ENCODE measurements at places on chromosomes 11 and 22. TPM values are rescaled to one million over a fixed set of nuclear protein-coding genes. Genes with fewer than 3 reads are reported as not detected.

The TUB gene
- 8.9 TPM for polyA plus RNA-seq

The YPEL4 gene
- 4.2 TPM for polyA plus RNA-seq

The SYCE3 gene
- polyA plus RNA-seq = 183 TPM

The CAPN5 gene
- 62.3 TPM for polyA plus RNA-seq

The SLC6A5 gene
- polyA plus RNA-seq = 2.1 TPM

The SLC22A12 gene
- not detected for polyA plus RNA-seq

The PARVB gene
- polyA plus RNA-seq = 27.5 TPM

The GDPD4 gene
- polyA plus RNA-seq = 11.9 TPM

GRCh38 chr22:17742527-17742902 is 31.8 kb downstream of the BID start:
- DNase-seq = peak; percentile 79

GRCh38 chr22:48800886-48801607 is 1026.6 kb downstream of the BRD1 start:
- DNase-seq = no peak

DNA sequence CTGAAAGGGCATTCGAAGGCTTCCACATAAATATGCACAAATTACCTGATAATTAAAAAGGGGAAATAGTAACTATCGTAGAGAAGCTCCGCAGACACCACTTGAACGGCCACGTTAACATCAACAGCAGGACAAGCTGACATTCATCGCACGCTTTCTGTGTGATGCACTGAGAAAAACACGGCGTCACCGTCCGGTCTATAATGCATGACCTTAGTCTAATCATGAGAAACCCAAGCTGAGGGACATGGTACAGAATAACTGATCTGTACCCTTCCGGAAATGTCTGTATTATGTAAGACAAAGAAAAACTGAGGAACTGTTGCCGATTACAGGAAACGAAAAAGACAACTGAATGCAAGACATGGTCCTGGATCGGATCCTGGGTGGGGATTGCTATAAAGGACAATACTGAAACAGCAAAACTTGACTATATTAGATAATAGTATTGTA is 678 bp upstream of the RANGAP1 start:
- peak; percentile 46 for DNase-seq

DNA sequence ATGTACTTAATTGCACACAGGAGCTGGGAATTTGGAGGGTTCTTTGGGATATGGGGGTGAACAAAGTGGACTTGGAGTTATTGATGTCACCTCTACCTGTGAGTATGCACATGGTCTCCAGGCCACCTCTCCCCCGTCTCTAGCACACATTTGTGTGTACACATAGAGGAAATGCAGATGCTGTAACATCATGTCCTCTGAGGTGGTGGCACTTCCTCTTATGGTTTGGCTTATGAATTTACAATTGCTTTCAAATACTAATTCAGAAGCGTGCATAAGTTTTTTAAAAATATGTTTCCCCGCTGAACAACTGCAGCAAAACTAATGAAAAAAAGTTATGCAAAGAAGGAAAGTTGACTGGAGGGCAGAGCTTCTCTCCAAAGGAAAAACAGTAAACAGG is 152.0 kb upstream of the TENM4 start:
- DNase-seq = no peak

- DNase-seq = no peak
Observed at GRCh38 chr11:108346451-108346850, 120.9 kb downstream of the C11orf65 start.

GRCh38 chr11:121383716-121384115 is 68.4 kb upstream of the SORL1 start:
- DNase-seq = no peak

- DNase-seq = no peak
Observed at GRCh38 chr11:17381156-17381555, 7.3 kb downstream of the KCNJ11 start.

DNA sequence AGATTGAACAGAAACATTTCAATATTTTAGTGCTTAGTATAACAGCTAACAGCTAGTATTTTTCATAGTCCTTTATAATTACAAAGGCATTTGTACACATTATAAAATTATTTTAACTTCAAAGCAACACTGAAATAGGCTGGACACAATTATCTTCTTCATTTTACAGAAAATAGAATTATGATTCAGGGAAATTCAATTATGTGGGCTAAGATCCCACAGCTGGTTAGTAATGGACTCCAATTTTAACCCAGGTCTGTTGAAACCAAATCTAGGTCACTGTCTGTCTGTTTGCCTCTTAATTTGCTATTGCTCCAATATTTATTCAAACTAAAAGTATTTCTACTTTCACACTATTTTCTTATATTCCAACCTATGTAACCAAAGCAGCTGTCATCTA is 154.1 kb upstream of the CTSC start:
- no peak for DNase-seq

GRCh38 chr11:44398266-44399030 is 88.5 kb upstream of the ALX4 start:
- DNase-seq = no peak

DNA sequence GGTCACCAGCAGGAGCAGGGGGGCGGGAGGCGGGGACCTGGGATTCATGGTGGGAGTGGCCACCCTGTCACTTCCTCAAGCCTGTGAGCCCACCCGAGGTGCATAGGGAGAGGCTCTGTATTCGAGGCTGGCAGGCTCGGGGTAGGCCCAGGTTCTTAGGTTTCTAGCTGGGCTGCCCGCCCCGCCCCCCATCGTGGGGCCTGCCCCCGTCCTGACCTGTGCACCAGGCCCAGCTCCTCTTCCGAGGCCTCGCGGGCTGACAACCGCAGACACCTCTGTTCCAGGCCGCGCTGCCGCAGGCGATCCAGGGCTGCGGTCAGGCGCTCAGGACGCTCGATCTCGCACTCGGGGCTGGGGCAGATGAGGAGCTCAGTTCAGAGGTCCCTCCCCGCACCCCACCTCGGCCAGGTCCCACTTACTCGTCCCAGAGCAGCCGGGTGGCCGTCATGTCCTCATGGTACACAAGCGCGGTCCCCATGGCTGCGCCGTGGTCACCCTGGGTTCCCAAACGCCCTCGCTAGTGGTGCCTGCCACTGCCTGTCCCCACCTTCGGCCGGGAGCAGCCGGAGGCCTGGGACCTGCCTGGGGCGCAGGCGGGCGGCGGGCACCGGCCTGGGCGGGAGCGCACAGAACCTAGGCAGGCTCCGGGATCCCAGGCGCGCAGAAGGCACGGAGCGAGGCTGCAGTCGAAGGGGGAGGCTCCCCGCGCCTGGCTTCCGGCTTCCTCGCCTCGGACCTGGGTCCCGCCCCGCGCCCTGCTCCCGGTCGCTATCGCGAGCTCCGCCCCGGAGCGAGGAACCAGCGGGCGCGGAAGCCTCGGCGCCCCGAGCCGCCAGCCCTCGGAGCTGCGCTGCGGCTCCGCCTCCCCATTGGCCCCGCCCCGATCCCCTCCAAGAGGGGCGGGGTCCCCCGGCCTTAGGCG is at the start of gene HDAC10:
TSS of gene HDAC10 (minus strand) at position 711 of the 922 bp plus-strand sequence. CDS start at position 478, 233 bp downstream.
- DNase-seq = peak; percentile 80

DNA sequence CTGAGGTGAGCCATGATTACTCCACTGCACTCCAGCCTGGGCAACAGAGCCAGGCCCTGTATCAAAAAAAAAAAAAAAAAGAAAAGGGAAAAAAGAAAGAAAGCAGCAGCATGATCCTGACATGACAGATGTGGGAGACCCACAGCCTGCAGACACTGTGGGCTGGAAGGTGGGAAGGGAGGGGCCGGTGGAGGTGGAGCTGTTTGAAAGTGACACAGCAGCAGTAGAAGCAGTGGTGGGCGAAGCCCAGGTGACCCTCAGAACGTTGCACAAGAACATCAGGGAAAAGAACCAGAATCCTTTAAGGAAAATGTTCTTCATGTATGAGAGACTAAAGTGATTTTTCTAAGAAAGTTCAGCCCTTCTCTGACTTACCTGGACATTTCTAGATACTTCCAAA is 26.3 kb upstream of the SCGB1A1 start:
- no peak for DNase-seq

GRCh38 chr11:119000906-119001305 is 3.0 kb downstream of the CENATAC start:
- no peak for DNase-seq

DNA sequence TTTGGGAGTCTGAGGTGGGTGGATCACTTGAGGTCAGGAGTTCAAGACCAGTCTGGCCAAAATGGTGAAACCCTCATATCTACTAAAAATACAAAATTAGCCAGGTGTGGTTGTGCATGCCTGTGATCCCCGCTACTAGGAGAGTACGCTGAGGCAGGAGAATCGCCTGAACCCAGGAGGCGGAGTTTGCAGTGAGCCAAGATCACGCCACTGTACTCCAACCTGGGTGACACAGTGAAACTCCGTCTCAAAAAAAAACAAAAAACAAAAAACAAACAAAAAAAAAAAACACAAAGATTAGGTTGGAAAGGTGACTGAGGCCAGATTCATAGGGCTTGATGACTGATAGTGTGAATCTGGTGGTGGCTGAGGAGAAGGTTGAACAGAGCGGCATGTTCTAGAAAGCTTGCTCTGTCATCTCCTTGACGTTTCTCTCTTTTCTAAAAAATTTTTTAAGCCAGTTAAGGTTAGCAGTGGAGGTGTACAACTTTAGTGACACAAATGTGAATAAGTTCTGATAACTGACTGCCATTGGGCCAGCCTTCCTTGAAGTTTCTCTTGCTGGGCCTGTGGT is 40.9 kb downstream of the TXN2 start:
- no peak for DNase-seq

- no peak for DNase-seq
Observed at GRCh38 chr11:77029829-77030228, 4.4 kb upstream of the B3GNT6 start.

DNA sequence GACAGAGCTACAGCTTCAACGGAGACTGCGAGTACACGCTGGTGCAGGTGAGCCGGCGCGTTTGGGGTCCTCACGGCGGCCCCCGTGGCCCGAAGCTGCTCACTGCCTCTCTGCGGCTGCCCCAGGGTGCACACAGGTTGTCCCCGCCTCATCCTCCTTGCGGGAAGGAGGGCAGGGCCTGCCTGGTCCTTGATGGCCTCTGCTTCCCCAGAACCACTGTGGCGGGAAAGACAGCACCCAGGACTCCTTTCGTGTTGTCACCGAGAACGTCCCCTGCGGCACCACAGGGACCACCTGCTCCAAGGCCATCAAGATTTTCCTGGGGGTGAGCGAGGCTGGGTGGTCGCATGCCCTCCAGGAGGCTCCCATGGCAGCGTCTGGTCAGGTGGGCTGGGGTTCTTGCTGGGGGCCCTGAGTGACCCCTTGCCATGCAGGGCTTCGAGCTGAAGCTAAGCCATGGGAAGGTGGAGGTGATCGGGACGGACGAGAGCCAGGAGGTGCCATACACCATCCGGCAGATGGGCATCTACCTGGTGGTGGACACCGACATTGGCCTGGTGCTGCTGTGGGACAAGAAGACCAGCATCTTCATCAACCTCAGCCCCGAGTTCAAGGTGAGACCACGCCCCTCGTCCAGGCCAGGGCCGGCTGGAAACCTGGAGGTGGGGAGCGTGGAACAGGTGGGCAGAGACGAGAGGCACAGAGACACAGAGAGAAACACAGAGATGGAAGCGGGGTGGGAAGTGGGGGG is 19.4 kb downstream of the MUC5AC start:
- no peak for DNase-seq

GRCh38 chr11:18615628-18616392 is 16.2 kb downstream of the MISFA start:
- no peak for DNase-seq

GRCh38 chr22:40179526-40179925 is 1.8 kb downstream of the TNRC6B start:
- no peak for DNase-seq

DNA sequence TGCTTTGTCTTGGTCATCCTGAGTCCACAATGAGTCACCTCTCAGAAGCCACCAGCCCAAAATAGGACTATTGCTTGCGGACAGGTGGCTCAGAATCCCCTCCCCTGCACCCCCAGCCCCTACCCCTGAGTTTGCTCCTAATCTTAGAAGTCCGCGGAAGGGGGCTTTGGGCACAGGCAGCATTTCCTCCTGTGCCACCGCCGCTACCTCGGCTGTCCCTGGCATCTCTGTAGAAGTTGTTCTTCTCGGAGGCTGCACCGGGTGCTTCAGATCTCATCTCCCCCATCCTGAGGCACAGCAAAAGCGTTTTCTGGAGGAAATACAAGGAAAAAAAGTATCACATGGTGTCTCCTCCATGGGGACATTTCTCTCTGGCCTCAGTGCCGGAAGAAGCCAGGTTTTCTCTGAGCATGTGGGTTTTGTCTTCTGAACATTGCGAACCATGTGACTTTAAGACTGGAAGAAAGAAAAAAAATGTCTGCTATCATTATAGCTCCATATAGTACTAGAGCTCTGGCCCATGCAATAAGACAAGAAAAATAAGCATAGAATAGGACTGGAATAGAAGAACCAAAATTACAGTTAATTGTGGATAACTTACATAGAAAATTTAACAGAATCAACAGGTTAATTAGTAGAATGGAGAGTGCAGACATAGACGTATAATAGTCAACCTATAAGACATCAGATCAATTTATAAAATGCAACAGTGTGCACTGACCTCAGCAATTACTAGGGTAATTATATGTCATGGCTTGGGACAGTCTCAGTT is 63.2 kb downstream of the SHISAL1 start:
- DNase-seq = no peak

GRCh38 chr22:17910561-17911311 is 113.6 kb downstream of the MICAL3 start:
- peak; percentile 90 for DNase-seq

GRCh38 chr11:444396-445144 is 2.8 kb upstream of the ANO9 start:
- DNase-seq = peak; percentile 41

- no peak for DNase-seq
Observed at GRCh38 chr11:65781962-65782815, 1.4 kb upstream of the AP5B1 start.

DNA sequence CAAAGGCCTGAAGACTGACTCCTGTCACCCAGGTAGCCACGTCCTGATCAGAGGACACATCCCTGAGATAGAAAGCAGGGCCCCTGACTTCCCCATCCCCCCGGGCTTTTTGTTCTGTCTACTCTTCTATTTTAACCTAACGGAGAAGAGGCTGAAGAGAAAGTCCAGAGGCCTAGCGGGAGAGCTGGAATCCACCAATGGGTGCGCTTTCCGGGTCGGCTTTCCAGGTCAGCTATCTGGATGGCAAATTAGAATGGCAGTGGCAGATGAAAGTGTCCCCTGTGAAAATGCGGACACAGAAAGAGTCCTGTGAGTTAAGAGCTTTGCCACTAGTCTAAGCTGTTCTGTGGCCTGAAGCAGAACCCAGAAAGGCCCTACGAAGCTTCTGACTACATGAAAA is 13.1 kb upstream of the SERPING1 start:
- no peak for DNase-seq
